ENCODE measurements at places on chromosomes 16 and 17.

GRCh38 chr16:11061629-11062270 lies 117.4 kb downstream of the CLEC16A start:
- DNase-seq: no peak

- no peak for DNase-seq
Measured at GRCh38 chr17:7878234-7878633, 10.4 kb upstream of the CHD3 start.

GRCh38 chr17:34071886-34072420 lies 183.1 kb upstream of the CCL2 start:
- no peak for DNase-seq

- no peak for DNase-seq
Measured at GRCh38 chr17:44795928-44796327, 34.2 kb downstream of the GJC1 start.

Data from fibroblast of skin of right quadriceps (primary cell).